Nucleus accumbens (tissue), 56 donors: ENCODE measurements at places on chromosomes 7 and 10.
A peak's percentile ranks its signal among the peaks of the same experiment; 100 is the strongest.

GRCh38 chr10:6044060-6044459, 18.1 kb downstream of the IL2RA start:
- no peak for DNase-seq

- no peak for DNase-seq
Observed at GRCh38 chr10:123464430-123465323, 201.5 kb upstream of the GPR26 start.

DNA sequence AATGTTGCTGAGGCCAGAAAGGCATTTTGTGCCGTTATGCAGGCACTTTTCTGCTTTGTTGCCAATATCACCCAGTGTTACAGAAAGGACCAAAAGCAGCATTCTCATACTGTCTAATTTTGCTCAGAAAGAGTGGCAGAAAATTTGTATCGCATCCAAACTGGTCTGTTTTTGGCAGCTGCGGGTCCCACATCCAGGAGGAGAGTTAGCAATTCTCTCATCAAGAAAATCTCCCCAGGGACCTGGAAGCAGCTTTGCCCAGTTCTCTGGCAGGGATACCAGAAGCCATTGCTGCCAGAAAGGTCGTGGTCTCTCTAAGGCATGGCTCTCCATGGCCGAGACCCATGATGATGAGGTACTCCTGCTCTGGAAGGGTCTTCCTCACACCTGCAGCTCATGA, 489.2 kb upstream of the ZMIZ1 start:
- no peak for DNase-seq

- DNase-seq: no peak
Observed at GRCh38 chr10:22621726-22622125, 92.7 kb downstream of the PIP4K2A start.

GRCh38 chr7:67470256-67470751, 473.7 kb downstream of the TYW1 start:
- peak; percentile 57 for DNase-seq

DNA sequence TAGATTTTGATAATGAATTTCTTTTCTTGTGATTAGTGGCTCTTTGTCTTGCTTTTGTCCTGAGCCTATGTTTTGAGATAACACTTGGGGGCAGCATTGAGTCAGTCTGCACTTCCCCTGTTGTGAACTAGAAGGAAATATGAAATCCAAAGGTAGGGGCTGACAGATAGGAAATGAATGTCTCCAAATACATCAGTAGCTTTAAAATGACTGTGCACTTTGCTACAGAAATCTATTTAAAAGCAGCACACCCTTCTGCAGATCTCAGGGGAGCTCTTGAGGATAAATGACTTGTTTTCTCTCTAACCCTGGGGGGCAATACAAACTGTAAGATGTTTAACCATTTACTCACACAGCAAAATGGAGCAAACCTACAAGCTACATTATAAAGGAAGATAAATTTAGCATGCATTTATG, 176.0 kb upstream of the MYO3A start:
- DNase-seq: no peak
